ENCODE measurements at places on chromosomes 2 and 18.
A peak's percentile ranks its signal among the peaks of the same experiment; 100 is the strongest.

DNA sequence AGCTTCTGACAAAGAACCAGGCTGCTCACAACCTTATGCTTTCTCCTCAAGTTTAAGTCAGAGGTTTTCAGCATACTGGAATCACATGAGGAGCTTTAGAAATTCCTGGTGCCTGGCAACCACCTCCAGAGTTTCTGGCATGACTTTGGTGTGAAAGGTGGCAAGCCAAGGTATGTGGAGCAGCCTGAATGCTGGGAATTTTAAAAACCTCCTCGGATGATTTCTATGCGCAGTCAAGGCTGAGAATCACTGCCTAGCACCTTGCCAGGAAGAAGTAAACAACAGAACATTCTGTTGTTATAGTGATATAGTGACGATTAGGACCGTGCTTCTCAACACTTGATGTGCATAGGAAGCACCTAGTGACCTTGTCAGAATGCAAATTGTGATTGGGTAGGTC is 11.7 kb downstream of the CCBE1 start:
- DNase-seq, result no peak

DNA sequence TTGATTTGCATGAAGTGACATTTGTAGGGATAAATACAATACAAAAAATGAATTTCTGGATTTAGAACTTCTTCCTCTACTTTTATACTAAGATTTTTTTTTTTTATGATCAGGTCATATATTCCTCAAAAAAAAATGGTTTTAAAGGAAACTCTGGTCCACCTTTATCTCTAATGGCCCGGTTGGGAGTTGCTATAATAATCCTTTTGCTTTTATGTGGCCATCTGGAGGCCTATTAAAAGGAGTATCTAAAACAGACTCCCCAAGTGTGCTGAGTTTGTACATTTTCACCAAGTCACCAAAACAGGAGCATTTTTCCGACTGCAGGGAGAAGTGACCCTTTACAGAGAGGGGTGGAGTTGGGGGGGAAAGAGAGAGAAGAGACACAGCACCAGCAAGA is 329.2 kb upstream of the FIGN start:
- DNase-seq, result no peak

DNA sequence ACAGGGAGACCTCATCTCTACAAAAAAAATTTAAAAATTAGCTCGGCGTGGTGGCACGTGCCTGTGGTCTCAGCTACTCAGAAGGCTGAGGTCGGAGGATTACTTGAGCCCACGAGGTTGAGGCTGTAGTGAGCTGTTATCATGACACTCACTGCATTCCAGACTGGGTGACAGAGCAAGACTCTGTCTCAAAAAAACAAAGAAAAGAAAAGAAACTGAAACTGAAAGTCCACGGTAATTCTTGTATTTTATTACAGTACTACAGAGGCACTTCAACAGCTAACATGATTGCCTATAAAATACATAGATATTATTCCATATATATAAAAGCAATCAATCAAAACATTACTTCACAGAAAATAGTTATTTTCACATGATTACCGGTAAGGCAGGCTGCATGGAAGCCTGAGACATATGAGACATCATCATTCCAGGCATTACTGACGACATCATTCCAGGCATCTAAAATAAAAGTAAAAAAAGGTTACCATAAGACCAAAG is 23.1 kb downstream of the PRPF40A start:
- DNase-seq, result peak; percentile 73

- DNase-seq, result no peak
Measured at GRCh38 chr18:45527891-45528290, 87.4 kb upstream of the SLC14A2 start.

DNA sequence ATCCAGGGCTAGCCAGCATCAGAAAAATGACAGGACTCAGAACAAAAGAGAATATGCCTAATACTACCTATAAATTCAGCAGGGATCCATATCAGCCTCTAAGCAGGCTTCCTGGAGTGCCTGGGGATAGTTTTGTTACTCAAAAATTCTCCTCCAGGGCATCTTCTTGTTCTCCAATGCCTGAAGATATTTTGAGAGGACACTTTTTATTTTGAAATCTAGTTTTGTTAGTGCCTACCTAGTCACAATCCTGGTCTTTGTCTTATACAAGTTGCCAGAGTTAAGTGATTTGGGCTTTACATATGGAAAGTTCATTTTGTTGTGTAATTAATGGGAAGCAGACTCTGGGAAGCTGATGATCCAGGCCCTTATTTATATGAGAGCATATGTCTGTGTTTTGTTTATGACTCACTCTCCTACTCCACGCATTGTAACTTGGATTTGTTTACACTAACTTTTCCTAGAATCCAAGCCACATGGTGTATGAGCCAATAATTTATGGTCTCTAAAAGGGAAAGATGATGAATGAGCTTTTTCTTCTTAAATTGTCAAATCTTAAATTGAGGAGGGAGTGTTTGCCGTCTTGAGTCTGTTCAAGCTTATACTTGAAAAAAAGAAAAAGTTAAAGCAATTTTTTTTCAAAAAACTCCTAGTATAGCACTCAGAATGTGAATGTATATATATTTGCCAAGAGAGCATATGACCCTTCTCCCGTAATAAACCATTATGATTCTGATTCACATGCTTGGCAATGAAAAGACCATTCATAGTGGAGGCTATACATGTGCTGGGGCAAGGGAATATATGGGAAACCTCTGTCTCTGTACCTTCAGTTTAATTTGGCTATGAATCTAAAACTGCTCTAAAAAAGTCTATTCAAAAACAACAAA is 370.3 kb downstream of the SETBP1 start:
- no peak for DNase-seq
